AG08396 (cell line): ENCODE measurements at places on chromosomes 2 and 18.
A peak's percentile ranks its signal among the peaks of the same experiment; 100 is the strongest.

GRCh38 chr2:241094172-241094571 is 7.9 kb downstream of the MTERF4 start:
- DNase-seq = no peak

DNA sequence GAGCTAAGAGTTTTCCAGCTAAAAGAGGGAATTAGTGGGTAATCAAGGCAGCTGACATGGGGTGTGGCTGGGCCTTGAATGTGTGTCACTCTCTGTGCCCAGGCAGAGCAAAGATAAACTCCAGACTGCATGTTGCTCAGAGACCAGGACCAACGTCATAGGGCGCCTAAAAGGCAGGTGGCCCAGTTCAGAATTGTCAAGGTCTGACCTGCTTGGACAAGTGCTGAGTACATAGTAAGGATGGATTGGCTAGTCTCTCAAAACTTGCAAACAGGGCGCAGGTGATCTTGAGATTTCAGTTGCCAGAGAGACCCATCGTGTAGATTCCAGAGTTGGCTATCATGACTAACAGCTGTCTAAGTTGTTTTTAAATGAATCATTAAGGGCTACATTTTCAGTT is 19.0 kb downstream of the CLUL1 start:
- no peak for DNase-seq

DNA sequence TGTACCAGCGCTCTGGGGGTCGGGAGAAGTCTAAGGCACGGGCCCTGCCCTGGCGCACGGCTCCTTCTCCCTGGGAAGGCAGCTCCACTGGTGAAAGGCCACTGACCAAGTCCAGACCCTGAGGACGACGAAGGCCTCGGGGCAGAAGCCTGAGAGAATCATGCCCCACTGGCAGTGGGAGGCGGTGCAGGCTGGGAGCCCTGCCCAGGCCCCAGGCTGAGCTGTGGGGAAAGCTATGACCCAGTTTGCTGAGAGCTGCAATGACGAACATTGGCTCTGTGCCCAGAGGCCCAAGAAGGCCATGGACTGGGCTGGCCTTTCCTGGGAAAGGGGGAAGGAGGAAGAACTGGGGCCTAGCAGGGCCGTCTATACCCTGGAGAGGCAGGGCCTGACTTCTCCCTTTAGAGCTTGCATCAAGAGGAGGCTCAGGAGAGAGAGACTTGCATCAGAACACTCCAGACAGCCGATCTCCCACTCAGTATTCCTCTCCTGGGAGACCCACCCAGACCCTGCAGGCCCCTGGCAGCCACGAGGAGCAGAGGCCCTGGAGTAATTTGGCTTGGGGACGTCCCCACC is 32.9 kb downstream of the HS1BP3 start:
- DNase-seq = peak; percentile 96

DNA sequence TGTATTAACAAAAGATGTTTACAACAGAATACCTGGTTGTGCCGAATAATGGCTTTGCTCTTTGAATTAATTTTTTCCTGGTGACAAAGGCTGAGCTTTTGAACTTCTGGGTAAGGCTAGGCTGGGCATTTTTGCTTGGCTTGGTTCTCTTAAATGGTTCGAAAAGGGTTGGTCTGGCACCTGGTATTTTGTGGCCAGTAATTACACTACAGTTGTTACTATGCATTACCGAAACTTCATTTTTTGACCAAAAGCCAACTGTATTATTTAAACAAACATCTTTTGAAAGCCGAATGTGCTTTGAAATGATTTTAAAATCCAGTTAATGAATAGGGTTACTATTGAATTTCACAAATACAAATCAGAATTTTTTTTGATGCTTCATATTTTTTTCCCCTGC is 19.4 kb upstream of the NFE2L2 start:
- DNase-seq = no peak

- peak; percentile 58 for DNase-seq
Measured at GRCh38 chr2:157898591-157898996, 22.5 kb upstream of the ACVR1 start.

GRCh38 chr2:18238209-18238608 is 322.2 kb downstream of the RDH14 start:
- DNase-seq = no peak

DNA sequence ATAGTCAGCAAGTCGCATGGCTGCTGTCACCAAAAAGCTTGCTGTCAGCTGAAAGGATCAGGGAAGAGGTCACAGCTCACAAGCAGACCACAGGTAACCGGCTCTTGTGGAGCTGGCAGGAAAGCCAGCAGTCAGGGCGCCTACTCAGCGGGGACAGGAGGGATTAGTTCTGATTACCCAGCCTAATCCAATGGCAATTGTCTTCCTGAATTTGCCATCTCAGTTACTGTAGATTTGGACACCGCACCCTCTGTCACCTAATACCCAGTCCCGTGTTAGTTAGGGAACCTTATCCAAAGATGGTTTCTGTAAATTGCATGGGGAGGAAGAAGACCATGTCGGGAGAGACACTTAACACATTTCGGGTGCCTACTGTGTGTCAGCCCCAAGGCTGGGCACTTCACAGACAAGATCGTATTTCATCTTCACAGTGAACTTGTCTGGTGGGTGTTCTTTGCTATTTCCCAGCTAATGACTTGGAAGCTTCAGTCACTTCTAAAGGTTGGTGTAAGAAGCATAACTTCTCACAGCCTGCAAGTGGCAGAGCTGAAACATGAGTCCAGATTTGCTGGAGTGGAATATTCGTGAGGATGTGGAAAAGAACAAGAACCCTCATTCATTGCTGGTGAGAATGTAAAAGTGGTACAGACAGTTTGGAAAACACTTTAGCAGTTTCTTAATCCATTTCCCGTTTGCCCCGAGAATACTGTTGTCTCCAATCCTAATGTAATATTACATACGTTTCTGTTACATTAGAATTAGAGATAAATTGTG is 9.9 kb downstream of the ALPK2 start:
- no peak for DNase-seq

- DNase-seq = no peak
Measured at GRCh38 chr18:80192653-80193385, 54.5 kb downstream of the PARD6G start.

DNA sequence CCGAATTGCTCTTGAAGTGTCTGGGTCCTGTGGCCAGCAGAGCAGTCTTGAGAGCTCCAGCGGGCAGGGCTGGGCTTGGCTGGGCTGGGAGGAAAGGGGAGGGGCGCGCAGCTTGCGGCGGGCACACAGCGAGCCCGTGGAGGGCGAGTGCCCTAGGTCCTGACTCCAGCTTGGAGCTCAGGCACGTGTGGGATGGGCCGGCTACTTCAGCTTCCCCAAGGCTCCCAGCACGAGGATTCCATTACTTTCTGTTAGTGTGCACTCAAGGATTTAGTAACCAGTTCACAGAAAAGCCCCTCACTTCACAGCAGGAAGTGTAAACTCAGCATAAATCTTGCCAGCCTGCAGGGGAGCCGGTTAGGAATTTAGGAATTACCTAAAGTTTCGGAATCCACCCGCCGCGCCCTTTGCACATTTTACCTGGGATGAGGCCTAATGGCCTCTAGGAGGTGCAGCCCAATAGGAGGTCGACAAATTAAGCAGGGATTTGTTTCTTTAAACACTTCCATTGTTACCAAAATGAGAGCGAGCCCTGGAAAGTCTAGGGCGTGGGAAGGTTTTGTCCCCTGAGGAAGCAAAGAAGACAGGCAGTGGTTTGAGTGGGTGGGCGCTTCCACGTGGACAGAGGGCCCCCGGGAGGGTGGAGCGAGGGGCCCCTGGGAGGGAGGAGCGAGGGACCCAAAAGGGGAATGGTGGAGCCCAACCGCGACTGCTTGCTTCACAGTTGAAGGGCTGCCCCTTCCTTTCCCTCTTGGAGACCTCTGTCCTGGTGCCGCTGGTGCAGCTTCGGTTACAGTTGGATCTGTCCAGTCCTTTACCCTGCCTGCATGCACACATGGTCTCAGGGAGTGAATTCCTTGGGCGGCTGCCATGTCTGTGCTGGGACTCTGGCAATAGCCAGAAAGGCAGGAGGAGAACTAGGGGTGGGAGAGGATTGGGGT is 93.3 kb downstream of the CTAGE1 start:
- no peak for DNase-seq

DNA sequence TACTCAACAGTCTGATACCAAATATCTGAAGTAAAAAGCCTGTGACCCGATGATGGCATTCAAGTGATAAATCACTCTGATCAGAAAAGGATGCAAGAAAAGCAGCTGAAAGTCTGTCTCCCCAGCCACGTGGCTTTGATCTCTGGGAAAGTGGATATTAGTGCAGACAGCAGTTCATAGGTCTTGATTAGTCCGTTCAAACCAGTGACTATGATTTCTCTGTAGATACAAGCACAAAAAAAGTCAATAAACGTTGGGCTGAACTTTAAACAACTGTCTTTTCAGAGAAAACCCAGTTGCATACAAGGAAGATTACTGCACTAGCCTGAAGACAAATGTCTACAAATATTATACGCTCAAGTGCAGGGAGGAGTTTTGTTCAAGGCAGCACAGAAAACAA is 107.7 kb upstream of the CDC42EP3 start:
- no peak for DNase-seq

GRCh38 chr2:147003081-147003480 is 841.7 kb upstream of the ACVR2A start:
- no peak for DNase-seq

DNA sequence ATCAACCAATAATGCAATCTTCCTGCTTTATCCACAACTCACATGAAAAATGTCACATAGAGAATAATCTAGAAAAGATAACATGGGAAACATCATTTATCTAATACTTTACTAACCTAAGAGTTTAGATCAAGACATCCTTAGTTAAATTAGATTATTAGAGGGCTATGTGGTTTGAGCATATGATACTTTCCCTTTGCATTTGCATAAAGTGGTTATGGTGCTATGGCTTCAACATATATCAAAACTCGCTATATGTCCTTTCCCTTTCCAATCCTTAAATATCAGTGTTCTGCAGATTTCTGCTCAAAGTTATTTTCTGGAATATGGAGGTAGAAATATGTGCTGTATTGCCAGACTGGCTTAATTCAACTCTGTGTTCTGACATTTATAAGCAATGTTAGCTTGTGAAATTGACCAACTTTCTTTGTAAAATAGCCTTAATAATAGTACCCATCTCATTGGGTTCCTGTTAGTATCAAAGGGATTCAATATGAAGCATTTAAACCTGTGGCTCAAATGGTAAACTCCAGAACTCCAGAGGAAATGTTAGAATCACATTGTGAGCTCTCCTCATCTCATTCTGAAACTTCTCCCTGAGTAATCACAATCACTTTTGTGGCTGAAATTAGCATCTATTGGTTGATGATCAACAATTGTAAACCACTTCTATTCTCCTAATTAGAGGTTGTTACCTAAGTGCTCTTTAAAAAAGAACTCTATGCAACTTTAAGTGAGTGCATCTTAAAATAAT is 1089.9 kb upstream of the SLC39A10 start:
- DNase-seq = no peak

DNA sequence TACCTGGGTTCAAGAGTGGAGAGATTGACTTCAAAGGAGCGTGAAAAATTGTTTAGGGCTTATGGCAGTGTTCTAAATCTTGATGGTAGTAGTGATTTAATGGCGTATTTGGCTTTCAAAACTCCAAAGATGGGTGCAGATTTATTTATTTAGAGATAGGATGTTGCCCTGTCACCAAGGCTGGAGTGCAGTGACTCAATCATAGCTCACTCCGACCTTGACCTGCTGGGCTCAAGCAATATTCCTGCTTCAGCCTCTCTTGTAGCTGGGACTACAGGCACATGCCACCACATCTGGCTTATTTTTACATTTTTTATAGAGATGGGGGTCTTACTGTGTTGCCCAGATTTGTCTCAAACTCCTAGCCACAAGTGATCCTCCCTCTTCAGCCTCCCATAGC is 52.5 kb downstream of the FAM117B start:
- DNase-seq = no peak

DNA sequence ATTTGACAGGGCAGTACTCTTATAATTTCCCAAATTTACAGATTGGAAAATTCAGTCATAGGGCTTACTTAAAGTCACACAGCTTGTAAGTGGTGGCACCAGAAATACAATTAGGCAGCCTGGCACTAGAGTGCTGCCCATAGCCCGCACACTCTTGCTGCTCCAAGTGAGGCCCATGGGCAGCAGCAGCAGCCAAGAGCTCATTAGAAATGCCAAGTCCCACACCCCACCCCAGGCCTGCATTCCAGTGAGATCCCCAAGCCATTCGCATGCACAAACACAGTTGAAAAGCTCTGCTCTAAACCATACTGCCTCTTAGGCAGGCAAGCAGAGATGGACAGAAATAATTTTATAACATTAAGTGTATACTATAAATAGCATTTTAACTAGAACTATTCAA is 379.3 kb upstream of the PKDCC start:
- no peak for DNase-seq

DNA sequence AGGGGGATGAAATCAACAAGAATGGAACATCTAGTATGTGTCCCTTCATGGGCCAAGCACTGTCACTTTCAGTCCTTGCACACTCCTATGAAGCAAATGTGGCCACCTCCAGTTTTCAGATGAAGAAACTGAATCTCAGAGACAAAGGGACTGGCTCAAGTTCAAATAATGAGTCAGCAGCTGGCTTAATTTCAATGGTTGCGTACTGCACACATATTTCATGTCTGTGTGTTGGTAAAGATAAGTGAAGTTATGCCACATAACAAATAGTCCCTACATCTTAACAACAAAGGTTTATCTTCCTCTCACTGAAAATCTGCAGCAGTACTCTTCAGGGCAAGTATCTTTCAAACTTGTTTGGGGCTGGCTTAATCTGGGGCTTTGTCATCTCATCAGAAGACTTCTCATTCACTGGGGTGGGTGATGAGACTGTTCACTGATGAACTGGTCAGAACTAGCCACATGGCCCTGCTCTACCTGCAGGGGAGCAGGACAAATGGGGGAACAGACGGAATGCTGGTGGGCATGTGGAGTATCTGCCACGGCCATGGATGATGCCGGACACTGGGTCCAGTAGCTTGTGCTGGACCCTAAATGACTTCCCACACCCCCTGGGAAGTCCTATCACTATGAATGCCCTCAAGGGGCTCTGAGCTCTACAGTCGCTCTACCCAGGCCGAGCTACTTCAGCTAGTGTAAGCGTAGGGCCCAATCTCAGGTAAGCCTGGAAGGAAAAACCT is 263.2 kb downstream of the CYP26B1 start:
- no peak for DNase-seq

DNA sequence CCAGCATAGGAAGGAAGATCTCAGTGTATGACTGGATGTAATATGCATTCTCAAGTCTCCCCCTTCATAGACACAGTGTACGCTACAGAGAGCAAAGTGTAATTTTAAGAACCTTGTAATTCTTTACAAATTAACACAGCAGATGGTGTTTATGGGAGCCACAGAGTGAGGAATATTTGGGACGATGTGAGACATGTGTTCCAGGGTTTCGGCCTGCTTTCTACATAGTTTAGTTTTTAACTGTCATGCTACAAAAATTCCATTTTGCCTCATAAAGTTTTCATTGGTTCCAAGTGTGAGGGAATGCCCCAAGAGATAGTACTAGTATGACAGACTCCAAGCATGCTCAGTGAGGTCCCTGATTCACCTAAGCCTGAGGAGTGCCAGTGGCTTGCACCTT is 76.2 kb upstream of the LRRTM1 start:
- no peak for DNase-seq

- no peak for DNase-seq
Measured at GRCh38 chr2:159875083-159875482, 77.1 kb upstream of the CD302 start.
